ENCODE measurements at places on chromosomes 7 and 10.
A peak's percentile ranks its signal among the peaks of the same experiment; 100 is the strongest.

- DNase-seq: no peak
Observed at GRCh38 chr10:36462194-36462593, 663.2 kb upstream of the ANKRD30A start.

GRCh38 chr10:85658518-85658917, 708.1 kb downstream of the GRID1 start:
- DNase-seq: no peak

DNA sequence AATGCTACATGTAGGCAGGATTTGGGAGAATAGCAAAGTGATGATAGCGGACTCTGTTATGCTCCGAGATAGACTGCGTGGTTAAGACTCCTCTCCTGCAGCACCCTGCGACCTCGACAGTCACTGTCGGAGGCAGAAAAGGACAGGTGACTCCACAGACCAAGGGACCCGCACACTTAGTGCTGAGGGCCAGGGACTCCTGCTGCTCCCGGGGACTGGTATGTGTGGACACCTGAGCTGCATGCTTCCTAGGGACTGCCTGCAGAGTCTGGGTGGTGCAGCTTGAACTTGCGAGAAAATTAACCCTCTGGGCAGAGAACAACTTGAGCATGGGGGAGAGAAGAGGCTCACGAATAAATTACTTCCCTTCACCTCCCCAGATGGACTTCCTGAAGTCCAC, 407.1 kb upstream of the PFKP start:
- DNase-seq: no peak

DNA sequence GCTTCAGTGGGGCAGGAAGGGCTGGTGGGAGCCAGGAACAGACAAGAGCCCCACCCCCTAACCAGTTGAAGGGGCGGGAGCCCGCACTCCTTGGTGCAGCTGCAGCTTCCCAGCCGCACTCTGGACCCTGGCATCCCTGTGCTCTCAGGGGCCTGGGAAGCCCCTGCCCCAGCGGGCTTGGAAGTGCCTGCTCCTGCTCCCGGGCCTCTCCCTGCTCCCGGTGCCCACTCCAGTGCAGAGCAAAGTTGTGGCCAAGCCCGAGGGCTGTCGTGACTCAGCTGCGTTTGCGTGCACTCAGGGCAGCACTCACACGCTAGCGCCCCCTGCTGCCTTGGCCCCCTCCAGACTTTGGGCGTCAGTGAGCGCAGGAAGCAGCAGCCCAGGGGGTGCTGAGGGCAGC, 883.8 kb downstream of the LRMDA start:
- no peak for DNase-seq

DNA sequence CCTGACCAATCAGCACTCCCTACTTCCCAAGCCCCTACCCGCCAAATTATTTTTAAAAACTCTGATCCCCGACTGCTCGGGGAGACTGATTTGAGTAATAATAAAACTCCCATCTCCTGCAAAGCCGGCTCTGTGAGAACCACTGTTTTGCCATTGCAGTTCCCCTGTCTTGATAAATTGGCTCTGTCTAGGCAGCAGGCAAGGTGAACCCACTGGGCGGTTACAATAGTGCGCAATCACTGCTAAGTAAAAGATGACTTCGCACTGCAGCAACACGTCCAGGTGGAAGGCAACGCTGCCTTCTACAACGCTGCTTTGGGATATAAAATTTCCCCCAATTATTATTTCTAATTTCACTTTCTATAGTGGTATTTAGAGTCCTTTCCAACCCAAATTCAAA, 8.9 kb downstream of the SLC37A3 start:
- no peak for DNase-seq

GRCh38 chr10:49502358-49502757, 36.6 kb downstream of the ERCC6 start:
- DNase-seq: no peak

DNA sequence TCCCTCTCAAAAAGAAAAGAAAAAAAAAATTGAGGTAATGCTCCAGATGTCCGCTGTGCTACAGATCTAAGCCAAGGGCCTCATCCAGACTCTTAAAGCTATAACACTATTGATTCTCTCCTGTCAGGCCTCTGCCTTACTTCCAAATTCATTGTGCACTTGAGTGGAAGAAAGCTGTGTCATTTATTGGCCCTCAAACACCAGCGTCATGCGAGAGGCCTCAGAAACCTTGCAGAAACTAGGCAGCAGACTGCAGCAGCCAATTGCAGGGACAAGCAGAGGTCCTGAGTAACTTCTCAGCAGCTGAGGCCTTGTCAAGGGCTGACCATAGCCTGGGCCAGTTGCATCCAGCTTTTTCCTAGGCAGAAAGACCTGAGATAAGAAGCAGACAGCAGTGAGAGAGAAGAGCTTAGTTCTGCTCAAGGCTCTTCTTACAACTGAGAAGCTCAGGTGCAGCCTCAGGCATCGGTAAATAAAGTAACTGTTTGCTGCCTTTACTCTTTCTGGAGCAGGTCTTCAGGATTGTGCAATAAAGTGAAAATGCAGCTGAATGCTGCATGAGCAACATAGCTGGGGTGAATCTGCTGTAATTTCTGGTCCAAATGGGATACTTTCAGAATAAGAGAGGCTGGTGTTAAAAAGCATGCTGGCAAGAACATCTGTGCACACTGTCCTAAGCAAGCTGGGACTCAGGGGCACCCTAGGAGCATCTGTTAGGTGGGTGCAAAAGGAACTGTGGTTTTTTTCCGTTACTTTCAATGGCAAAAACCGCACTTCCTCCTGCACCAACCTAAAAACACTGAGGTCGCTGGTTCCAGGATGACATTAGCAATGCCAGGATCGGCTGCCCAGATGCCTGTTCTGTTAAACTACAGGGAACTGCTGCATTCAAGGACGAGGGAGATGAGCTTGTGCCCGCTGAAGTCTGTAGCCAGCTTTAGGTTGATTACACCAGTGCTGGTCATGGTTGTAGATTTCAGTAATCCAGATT, 181.8 kb upstream of the PFKP start:
- no peak for DNase-seq

DNA sequence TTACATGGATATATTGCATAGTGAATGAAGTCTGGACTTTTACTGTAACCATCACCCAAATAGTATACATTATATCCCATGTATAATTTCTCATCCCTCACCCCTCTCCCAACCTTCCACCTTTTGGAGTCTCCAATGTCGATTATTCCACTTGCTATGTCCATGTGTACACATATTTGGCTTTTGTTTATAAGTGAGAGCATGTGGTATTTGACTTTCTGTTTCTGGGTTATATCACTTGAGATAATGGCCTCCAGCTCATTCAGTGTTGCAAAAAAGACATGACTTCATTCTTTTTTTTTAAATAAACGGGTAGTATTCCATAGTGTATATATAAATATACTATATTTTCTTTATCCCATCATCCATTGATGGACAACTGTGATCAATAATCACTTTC, 288.6 kb upstream of the BMPER start:
- no peak for DNase-seq

DNA sequence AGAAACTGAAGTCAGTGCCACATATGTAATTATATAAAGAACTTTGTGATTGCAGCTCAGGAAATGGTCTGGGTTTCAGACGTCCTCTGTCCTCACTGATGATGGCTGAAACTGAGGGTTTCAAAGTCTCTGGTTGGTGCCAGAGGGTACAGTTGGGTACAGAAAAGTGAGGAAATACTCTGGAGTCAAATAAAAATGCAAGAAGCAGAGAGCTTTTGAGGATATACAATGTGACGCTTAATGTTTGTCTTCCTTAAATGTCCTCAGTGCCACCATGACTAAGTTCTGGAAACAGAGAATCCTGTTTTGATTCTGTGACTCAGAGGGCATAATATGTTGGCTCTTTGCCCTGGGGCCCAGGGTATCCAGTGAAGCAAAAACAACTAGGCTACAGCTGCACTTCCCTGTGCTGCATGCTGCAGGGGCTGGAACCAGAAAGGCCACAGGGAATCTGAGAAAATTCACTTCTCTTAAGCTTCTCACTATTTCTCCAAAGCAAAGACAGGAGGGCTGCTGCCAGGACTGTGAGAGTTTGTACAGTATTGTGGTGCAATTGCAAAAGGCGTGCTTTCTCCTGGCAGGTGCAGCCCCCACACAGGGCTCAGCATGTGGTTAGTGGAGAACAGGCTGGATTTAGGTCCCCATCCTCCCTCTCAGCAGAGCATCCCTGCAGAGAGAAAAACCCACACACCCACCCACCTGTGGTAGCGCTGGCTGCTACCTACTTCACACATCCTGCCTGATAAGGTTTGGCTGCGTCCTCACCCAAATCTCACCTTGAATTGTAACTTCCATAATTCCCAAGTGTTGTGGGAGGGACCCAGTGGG, 169.5 kb upstream of the SVIL start:
- peak; percentile 99 for DNase-seq

DNA sequence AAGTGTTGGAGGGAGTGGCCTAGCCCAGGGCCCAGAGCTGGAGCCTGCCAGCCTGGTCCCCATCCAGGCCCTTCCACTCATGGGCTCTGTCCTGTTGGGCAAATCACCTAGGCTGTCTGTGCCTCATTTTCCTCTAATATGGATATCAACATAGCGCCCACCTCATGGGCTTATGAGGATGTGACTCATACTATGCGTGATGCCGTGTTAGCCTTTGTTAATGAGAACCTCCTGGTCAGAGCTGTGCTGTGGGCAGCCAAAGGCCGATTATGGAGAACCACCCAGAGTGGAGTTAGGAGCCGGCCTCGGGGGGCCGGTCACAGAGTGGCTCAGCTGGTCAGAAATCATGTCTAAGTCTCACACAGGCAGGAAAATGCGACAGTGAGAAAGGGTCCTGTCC, 306.4 kb downstream of the PAXIP1 start:
- no peak for DNase-seq

- DNase-seq: no peak
Observed at GRCh38 chr10:101840102-101840684, 3.4 kb downstream of the KCNIP2 start.

GRCh38 chr10:114000457-114001010, 43.1 kb upstream of the ADRB1 start:
- no peak for DNase-seq

GRCh38 chr10:71727105-71727737, 7.6 kb upstream of the C10orf105 start:
- DNase-seq: no peak

DNA sequence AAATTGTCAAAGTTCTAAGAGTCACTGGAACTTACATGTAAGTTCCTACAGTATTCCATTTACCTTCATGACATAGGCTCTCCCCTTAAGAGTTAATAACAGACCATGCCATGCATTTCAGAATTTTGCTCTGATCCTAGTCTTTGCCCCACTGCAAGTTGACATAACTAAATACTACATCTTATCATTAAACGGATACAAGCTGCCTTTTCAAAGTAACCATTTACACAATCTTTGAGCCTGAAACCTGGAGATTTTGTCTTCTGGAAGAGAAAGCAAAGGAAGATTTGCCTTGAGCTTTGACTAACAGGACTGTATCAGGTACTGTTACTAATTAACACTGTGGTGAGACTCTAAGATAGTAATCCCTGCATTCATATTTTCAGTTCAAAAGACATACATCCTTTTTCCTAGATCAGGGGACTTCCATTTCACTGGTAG, 9.3 kb upstream of the AKR1D1 start:
- no peak for DNase-seq

DNA sequence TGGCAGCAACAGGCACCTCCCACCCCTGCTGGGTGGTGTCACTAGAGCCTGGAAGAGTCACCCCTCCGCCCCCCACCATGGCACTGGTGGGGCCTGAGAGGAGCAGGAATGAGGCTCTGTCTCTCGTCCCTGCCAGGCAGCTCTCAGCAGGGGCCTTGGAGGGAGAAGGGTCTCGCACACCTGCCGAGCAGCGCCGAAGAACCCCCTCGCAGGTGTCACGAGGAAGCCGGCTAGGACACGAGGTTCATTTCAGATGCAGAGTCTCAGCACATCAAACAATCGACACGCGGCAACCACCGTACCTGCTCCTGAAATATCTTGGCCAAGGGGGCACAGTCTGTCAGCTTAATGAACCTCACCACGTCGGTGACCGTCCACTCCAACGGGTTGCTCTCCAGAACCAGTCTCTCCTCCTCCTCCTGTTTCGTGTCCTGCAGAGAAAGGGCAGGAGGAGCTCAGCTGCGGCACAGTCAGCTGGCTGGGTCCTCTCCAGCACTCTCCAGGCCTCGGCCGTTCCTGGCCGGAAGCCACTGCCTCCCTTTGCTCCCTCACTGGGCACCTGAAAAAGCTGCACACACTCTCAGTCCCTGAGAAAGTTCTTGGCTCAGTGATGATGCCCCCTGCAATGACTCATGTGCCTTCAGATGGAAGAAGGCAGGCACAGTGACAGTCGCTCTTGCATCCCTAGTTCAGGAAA, 240.1 kb downstream of the SFMBT2 start:
- no peak for DNase-seq

DNA sequence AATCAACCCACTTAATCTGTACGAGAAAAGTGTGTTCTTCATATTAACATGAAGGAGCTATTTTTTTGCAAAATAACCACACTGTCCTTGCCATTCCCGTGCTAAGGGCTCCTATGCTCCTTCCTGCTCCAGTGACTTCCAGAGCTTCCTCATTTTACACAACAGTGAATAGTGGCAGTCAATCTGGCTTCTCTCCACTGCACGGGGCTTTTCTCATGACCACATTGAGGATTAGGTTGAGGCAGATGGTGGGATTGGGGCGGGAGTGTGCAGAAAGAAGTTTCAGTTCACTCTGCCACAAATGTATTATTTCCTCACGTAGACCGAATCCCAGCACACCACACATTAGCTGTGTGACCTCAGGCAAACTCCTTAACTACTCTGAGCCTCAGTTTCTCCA, 235.1 kb downstream of the ARHGAP12 start:
- DNase-seq: no peak

DNA sequence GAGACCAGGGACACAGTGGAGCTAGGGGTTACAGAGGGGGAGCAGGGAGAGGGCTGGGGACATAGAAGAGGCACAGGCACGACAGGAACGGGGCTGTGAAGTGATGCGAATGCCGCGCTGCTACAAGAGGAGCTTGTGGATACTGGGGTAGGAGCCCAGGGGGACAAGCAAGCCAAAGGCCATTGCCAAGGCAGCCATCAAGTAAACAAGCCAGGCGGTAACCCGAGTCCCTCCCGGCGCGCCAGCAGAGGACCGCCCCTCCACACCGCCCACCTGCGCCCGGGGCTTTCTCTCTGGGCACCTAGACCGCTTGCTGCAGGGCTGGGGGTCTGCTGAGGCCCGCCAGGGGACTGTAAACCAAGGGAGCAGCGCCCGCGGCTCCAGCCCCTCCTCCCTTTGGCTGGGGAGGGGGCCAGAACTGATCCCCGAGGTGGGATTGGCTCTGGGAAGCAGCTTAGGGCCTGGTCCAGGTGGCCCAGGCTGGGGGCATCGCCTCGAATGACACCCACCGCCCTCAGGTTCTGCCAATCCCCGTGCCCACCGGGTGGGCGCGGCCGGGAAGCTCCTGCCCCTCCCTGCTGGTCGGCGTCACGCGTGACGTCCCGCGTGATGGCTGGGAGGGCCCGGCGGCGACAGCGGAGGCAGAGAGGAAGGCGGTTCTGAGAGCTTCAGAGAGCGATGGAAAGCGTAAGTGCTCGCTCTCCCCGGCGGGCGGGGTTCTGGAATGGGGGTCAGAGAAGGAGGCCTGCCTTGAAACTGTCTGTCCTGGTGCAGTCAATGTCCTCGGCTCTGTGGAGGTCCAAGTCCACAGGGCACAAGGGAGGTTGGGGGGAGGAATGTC, 982 bp downstream of the SFXN3 start:
- DNase-seq: no peak
